ENCODE measurements at places on chromosomes 3 and 15.

DNA sequence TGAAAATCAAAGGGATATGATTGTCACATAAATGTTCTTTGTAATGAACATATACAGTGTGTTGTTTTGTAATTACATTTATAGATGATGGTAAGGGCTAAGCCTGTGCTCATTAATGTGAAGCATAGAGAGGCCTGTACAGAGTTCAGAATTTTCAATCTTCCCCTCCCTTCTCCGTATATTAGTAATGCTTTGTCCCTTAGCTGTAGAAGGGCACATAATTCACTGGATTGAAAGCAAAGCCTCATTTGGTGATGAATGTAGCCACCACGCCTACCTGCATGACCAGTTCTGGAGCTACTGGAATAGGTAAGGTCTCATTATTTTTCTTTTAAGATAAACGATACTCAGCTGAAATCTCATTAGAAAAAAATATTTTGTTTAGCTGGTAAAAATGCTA, 130.2 kb downstream of the CDIN1 start:
- no peak for DNase-seq

- no peak for DNase-seq
These were observed 260.5 kb upstream of the TLE3 start for GRCh38 chr15:70358011-70358819.

DNA sequence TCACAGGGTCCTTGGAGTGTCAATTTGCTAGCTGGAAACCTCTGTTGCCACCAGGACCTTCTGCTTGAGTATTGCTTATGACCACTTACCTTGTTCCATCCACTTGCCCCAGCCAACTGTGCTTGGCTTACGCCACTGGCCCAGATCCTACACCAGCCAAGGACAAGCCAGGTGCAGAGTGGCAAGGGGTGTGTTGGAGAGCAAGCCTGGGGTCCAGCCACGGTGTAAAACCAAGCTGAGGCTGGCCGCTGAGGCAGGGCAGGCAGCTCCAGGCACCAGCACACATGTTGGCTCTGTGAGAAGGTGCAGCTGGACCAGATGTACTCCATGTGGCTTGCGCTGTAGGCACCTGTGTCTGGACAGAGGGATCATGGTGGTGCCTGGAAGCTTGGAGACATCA, 248.2 kb downstream of the UNC13C start:
- no peak for DNase-seq

DNA sequence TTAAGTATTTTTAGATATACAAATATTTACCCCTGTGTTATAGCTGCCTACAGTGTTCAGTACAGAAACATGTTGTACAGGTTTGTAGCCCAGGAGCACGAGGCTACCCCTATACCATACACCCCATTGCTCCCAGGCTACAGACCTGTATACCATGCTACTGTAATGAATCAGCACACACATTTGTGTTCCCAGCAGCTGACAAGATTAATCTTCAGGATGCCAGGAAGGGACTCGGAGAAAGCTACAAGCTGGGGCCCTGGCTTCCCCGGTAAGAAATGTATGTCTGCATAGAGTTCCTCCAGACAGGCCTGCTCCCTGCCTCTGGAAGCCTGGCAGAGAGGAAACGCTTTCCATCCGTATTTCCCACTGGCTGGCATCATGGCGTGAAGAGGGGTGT, 136.5 kb downstream of the XXYLT1 start:
- no peak for DNase-seq

DNA sequence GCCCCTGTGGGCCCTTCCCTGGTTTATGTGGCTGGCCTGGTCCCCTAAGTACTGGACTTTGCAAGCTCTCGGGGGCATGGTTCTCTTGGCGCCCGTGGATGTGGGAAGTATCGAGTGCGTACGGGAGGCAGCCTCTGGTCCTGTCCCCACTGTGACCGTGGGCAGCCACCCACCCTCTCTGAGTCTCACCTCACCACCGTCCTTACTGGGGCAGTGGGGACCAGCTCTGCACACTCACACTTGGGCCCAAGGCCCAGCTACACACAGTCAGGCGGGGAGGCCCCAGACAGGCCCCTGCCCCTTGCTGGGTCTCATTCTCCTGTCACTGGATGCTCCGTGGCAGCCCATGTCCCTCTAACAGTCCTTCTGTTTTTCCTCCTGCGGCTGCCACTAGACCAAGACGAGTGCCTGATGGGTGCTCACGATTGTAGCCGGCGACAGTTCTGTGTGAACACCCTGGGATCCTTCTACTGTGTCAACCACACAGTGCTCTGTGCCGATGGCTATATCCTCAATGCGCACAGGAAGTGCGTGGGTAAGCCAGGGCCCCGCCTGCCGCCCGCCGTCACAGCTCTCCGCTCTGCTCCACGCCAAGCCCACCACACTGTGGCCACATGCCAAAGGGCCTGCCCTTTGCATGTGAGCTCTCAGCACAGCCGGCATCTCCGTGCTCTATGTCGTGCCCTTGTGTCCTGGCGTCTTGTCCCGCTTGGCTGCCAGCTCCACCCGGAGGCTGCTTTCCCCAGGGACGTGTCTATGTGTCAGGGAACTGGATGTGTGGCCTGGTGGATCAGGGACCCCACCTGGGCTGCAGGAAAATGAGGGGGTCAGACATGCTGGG, 72.7 kb downstream of the FBLN2 start:
- DNase-seq: no peak

- DNase-seq: no peak
These were observed 78.2 kb downstream of the LINGO1 start for GRCh38 chr15:77554306-77555080.

DNA sequence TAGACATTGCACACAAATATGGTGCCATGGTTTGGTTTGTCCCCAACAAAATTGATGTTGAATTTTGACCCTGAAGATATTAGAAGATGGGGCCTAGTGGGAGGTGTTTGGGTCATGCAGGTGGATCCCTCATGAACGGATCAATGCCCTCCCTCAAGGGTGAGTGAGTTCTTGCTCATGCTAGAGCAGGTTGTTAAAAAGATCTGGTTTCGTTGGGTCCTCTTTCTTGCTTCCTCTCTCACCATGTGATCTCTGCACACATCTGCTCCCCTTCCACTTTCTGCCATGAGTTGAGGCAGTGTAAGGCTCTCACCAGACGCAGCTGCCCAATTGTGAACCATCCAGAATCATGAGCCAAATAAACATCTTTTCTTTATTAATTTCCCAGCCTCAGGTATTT, 87.8 kb upstream of the MDFIC2 start:
- DNase-seq: no peak

DNA sequence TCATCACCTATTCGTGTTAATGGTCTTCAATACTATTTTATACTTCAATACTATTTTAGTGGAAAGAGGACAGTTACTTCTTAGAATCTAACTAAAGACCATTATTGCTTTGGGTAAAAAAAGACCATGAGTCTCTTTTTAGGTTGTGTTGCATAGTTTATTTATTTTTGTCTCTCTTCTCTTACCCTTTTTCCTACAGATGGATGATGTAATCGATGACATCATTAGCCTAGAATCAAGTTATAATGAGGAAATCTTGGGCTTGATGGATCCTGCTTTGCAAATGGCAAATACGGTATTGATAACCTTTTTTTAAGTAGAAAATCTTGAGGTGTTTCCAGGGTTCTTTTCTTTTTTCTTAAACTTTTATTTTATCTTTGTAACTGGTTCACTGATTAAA, 58.5 kb upstream of the SAMMSON start:
- DNase-seq: no peak

DNA sequence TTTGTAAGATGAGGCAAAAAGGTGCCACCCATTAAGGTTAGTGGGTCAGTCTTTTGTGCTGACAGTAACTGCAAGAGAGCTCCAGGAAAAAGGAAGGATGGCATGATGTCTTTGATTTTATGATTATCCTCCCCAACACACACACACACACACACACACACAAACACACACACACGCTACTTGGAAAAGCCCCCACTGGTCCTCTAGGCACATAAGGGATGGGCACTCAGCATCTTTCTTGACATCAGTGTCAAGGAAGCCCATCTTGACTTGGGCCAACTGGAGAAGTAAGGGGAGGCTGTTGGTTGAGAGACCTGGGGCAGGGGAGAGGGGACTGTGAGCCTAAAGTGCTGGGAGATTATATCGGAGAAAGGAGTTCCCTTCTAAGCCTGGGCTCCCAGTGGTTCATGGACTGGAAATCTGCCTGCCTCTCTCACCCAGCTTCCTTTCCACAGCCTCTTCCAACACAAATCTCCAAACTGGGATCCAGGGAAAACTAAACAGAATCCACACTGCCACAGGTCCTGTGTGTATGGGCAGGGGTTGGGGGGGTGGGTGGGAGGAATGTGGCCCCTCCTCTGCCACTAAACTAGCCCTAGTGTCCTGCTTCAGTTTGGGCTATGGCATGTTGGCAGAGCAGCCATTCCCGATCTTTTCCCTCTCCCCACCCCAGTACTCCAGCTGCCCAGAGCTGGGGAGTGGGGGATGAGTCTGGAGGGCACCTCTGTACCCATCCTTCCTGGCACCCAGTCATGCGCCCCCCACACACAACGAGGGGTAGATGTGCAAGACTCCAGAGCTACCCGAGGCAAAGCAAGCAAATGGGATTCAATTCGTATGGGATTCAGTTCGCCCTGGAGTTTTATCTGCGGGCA, 1.6 kb downstream of the AMOTL2 start:
- DNase-seq: no peak

DNA sequence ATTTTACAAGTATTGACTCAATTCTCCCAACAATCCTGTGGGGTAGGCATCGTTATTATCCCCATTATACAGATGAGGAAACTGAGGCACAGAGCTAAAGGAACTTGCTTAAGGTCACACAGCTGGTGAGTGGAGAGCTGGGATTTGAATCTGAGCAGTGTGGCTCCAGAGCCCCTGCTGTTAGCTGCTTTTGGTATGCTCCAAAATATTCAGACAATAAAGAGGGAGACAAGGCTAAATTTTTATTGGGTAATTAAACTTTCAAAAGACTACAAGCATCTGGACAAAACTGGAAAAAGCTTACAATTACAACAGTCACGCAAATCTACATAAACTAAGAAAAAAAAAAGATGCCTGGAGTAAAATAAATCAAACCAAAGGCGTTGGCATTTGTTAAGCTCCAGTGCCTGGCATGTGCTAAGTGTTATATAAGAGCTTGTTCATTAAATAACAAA, 27.7 kb downstream of the CCDC13 start:
- DNase-seq: no peak

DNA sequence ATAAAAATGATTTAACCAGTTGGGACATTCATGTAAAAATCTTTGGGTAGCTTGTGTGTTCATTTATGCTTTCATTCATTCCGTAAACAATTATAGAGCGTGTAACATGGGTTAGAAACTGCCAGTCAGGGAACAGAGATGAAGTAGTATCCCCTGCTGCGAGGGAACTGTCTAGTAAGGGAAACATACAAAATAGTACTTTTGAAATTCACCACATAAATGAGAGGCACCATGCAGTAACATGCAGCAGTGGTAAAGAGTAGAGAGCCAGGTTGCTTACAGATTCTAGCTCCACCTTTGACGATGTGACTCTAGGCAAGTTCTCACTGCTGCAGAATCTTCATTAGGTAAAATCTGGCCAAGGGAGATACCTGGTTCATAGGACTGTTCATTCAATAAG, 938 bp downstream of the DZIP3 start:
- peak; percentile 12 for DNase-seq

GRCh38 chr15:90009301-90010022, 8.3 kb downstream of the ZNF710 start:
- no peak for DNase-seq

- DNase-seq: peak; percentile 38
These were observed 32.6 kb downstream of the HACD2 start for GRCh38 chr3:123552095-123552714.

DNA sequence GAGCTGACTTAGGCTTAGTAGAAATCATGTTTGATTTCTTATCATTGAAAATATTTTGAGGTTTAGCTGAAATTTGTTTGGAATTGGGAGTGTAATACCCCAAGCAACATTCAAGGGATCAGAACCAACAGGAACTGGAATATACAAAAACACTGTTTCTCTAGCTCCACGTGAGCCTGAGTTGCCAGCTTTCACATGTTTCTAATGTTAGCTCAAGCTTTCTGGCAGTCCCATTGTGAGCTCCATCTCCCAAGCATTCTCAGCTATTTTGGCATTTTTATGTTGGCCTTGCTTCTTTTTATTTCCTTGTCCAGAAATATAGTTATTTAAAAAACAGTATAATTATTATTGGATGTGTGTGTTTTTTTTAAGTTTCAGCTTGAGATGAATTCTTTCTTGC, 427.1 kb upstream of the DPH6 start:
- DNase-seq: no peak

DNA sequence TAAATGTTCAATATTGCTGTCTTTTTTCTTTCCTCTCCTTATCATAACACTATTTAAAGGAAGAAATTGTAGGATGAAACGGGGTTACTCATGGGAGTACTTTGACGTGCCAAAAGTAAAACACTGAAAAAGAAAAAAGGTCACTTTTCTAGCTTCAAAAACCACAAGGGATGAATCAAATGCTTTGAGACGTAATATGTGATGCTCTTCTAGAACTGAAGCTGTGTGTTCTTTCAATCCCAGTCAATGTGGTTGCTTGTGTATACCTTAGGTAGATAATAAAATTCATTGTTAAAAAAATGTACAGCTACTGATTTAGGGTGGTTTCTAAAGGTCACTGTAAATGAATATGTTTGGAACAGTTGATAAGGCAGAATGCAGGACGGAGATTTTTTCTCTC, 538.8 kb upstream of the ZNF717 start:
- no peak for DNase-seq

GRCh38 chr3:9912294-9912935, 4.5 kb upstream of the IL17RC start:
- DNase-seq: no peak

DNA sequence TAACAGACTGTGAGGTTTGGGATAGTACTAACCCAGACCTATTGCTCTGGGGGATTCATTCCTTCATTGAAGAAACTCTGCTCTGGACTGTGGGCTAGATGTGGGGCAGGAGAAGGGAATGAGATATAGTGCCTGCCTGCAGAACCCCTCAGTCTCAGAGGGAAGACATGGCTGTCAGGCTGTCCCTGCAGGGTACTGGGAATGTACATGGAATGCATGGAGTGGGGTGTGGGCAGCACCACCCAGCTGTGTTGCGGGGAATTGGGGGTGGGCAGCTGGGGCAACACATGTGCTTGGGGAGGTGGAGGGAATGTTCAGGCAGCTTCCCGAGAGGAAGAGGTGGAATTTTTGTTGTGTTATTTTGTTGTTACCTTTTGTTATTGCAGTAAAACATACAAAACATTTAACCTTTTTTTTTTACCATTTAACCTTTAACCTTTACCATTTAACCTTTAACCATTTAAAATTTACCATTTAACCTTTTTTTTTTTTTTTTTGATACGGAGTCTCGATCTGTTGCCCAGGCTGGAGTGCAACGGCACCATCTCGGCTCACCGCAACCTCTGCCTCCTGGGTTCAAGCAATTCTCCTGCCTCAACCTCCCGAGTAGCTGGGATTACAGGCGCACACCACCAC, 7.3 kb downstream of the PAQR5 start:
- no peak for DNase-seq
